Activated naive CD4-positive, alpha-beta T cell treated with anti-CD3 and anti-CD28 coated beads, Interleukin-2, amount 10 ng/mL, durations not matched to agents 7 days and 5 days (primary cell): ENCODE measurements at places on chromosomes 7 and 10.

DNA sequence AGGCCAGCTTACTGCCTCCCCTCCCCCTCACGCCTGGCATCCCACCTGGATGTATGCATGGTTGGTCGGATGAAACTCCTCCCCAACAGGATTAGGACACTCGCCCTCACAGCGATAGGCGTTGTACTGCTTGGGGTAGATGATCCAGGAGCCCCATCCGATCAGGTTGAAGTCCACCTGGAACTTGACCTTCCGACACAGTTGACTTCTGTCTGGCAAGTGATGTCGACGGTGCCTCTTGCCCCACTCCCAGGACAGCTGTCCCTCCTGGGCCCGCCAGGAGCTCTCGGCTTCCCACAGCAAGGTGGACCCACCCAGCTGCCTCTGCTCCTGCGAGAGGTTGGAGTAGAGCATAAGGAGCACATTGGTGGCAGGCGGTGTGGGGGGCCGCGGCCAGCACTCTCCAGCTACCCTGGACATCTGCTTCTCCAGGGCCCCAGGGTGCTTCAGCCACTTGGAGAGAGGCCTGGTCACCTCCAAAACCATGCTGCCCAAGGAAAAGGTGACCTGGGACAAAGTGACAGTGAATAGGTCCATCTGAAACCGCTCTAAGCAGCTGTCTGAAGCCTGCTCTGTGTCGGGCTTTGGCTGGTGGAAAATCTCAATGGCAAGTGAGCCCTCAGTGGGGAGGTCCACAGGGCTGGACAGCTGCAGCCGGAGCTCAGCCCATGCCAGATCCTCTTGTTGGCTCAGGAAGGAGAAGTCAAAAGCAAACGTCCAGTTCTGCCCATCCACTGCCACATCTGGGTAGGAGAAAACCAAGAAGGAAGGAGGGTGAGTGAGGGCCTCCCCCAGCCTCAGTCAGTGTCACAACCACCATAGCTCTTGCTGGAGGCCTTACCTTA is 6.0 kb downstream of the NODAL start:
- H3K4me1 ChIP-seq, result peaks cover 43% of the 10 kb centered on the region
- H3K36me3 ChIP-seq, result peaks cover 17% of the 10 kb centered on the region
- H3K4me3 ChIP-seq, result no peak overlapping the region
- H3K27me3 ChIP-seq, result peaks cover 42% of the 10 kb centered on the region
- H3K27ac ChIP-seq, result no peak overlapping the region
- DNase-seq, result no peak

- peaks cover 43% of the 10 kb centered on the region for H3K4me1 ChIP-seq
- H3K4me3 ChIP-seq, result no peak overlapping the region
- no peaks in the 10 kb centered on the region for H3K27me3 ChIP-seq
- H3K27ac ChIP-seq, result no peak overlapping the region
- no peak for DNase-seq
Measured at GRCh38 chr7:128743112-128743772, 4.1 kb downstream of the CALU start.

DNA sequence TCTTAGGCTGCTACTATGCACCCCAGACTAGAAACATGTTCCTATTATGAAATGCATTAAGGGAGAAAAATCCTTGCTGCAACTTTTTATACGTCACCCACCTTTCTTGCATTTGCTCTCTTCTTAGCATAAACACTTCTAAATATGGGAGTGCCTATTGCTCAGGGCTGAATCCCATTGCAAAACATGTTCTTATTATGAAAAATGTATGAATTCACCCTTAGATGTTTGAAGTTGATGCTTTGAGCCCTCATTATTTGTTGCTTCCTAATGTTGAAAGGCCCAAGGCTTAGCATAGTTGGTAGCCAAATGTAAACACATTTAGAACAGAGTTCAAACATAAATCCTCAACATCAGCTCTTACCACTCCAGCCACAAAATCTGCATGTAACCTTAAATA is 52.8 kb downstream of the BMPER start:
- DNase-seq, result no peak
- no peaks in the 10 kb centered on the region for H3K27me3 ChIP-seq
- H3K4me3 ChIP-seq, result no peak overlapping the region
- no peak overlapping the region for H3K27ac ChIP-seq
- no peaks in the 10 kb centered on the region for H3K4me1 ChIP-seq
- H3K36me3 ChIP-seq, result no peaks in the 10 kb centered on the region

DNA sequence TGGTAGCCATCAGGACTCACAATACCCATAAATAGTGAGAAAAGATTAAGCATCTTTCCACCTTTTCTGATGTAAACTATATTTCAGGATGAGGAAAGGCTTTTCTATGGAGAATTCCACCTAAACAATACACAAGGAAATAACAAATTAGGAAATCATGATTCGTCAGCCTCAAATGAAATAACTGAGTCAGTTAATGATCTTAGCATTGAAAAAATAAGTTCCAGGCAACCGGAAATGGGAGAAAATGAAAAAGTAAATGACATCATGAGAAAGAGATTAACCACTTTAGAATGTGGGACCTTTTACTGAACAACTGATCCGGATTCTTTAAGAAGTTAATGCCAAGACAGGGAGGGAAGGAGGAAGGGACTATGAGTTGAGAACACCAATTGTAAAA is 742.3 kb downstream of the TNS3 start:
- no peaks in the 10 kb centered on the region for H3K27me3 ChIP-seq
- no peaks in the 10 kb centered on the region for H3K4me1 ChIP-seq
- no peak overlapping the region for H3K27ac ChIP-seq
- H3K4me3 ChIP-seq, result no peak overlapping the region
- no peaks in the 10 kb centered on the region for H3K36me3 ChIP-seq

DNA sequence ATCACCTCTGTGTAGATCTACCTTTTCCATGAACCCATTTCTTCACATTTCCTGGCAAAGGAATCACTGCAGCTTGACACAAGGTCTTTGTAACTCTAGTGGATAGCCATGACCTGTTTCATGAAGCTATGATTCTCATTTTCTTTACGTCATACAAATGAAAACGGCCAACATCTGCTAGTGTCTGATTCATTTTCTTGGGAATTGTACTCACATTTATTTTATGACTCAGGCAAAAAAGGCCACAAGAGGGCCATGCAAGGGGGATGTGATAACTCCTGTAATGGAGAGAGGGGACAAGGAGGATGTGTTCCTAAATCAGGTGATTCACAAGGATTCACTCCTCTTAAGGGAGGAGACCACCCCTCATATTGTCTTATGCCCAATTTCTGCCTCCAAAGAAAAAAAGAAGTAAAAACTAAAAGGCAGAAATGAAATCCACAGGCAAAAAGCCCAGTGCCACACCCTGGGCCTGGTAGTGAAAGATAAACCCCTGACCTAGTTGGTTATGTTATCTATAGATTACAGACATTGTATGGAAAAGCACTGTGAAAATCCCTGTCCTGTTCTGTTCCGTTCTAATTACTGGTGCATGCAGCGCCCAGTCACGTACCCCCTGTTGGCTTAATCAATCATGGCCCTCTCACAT is 249.9 kb downstream of the IPMK start:
- no peaks in the 10 kb centered on the region for H3K27me3 ChIP-seq
- no peak overlapping the region for H3K4me3 ChIP-seq
- DNase-seq, result no peak
- H3K27ac ChIP-seq, result no peak overlapping the region
- no peaks in the 10 kb centered on the region for H3K36me3 ChIP-seq

GRCh38 chr10:46992803-46993561 is 81.8 kb downstream of the PTPN20 start:
- H3K4me1 ChIP-seq, result no peaks in the 10 kb centered on the region
- peaks cover 5% of the 10 kb centered on the region for H3K27me3 ChIP-seq
- H3K27ac ChIP-seq, result no peak overlapping the region
- no peaks in the 10 kb centered on the region for H3K36me3 ChIP-seq
- no peak for DNase-seq
- no peak overlapping the region for H3K4me3 ChIP-seq

DNA sequence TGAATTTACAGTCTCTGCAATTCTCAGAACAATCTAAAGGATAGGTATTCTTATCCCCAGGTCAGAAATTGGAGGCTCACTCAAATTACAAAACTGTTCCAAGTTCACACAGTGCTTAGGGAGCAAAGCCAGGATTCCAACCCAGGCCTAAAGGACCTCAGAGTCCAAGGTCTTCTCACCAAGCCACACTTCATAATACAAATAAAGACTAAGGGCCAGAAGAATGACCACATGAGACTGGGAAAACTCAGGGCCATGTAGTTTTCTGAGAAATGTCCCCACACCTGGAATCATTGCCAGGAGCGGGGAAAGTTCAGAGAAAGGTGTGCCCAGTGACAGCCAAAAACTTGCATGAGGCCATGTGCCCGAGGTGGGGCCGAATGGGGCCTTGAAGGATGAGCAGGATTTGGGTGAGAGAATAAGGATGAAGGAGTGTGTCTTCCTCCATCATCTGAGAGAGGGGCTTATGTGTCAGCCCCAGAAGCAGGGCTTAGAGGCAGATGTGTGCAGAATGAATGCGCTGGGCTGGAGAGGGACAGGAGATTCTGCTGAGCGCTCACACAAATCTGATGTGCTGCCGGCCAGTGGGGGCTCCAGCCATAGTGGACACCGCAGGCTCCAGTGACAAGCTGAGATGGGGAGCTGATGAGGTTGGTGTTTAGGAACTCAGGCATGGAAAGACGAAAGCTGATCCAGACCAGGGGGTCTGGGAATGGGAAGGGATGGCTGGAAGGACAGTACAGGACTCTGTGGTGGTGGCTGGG is 35.9 kb downstream of the BLNK start:
- no peak overlapping the region for H3K27ac ChIP-seq
- no peaks in the 10 kb centered on the region for H3K4me1 ChIP-seq
- peaks cover 12% of the 10 kb centered on the region for H3K27me3 ChIP-seq
- no peaks in the 10 kb centered on the region for H3K36me3 ChIP-seq
